A549 treated with dexamethasone at 1 μM for 4 hours (cell line): ENCODE measurements at places on chromosomes 11 and 22. TPM values are rescaled to one million over a fixed set of nuclear protein-coding genes. Genes with fewer than 3 reads are reported as not detected.

Gene AGBL2
- total RNA-seq = 0.59 to 1.1 TPM (median 0.92 TPM) in 5 replicates

Gene TRIM64C
- not detected in 5 replicates for total RNA-seq

Gene PATE2
- total RNA-seq = not detected in 5 replicates

Gene RBMXL2
- total RNA-seq = not detected in 5 replicates
